ENCODE measurements at places on chromosomes 6 and 20.
A peak's percentile ranks its signal among the peaks of the same experiment; 100 is the strongest.

- no peak for DNase-seq
These were observed 21.4 kb downstream of the BHLHE23 start for GRCh38 chr20:62985444-62985778.

GRCh38 chr6:116877743-116878142 lies 701 bp downstream of the RFX6 start:
- DNase-seq, result peak; percentile 17

DNA sequence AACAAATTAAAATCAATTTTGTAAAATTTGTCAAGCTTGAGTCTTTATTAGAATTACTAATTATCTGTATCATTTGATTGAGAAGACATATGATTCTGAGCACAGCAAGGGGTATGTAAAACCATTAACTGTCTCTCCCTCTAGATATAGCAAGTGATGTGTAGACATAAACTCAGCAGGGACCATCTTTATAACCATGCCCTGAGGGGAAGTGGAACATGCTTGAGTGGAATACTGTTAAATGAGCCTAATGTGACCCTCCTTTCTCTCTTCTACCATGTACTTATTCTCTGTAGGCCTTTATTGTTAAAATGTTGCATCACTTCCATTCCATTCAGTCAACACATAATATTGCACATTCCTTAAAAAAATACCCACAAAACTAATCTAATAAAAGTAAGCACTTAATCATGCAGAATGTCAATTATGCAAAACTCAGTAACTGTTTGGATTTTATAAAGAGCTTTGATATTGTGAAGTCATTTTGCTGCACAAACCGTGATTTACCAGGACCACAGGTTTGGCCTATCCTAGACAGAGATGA lies 896.6 kb upstream of the MANEA start:
- no peak for DNase-seq

DNA sequence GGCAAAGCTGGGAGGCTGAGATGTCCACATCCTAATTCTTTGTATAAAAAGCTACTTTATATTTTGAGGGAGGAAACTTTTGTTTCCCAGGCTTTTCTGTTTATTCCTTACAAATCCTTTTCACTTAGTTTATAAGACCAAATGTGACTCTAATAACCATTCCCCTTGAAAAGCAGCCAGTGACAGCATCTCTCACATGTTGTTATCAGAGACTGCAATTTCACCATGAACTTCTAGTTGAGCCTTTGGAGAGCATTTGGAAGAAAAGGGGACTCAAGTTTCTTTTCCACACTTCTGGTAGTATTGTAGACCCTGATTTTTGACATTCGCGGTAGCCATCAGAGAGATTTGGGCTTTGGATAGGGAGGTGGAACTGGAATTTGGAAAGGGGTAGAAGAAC lies 215.8 kb downstream of the RNF144B start:
- no peak for DNase-seq

DNA sequence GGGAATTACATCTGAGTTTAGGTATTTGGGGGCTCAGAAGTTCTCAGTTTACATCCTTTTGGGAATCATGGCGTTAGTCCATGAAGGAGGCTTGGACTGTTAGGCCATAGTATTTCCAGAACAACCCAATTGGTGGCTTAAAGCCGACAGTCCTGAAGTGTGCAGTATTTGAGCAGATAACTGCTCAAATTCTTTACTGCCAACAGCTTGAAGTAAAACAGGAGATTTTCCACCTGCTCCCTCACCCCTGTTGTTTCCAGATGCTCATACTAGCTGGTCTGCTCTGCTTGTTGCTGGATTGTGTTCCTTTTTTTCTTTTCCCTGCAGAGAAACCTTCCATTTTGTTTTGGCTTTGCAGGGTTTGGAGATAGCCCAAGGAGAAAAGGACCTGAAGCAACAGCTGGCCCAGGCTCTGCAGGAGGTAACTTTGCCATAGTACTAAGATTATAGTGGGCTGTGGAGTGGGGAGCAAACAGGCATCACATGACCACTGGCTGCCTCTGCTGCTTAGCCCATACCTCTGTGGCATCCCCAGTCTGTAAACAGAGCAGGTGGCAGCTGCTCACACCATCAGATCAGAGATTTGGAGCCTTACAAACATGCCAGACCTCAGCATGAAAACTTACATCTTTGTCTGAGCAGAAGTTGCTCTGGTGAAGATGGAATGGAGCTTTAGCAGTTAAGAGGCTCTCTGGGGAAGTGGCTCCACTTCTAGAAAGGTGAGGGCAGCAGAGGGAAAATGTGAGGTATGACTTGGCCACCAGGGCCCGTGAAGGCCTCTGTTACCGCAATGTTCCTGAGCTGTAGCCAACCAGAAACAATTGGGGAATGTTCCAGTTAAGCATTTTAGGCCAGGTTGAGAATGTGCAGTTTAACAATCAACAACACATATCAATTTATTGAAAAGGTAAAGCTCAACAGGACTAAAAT lies 17.6 kb downstream of the RNF8 start:
- DNase-seq, result peak; percentile 90

DNA sequence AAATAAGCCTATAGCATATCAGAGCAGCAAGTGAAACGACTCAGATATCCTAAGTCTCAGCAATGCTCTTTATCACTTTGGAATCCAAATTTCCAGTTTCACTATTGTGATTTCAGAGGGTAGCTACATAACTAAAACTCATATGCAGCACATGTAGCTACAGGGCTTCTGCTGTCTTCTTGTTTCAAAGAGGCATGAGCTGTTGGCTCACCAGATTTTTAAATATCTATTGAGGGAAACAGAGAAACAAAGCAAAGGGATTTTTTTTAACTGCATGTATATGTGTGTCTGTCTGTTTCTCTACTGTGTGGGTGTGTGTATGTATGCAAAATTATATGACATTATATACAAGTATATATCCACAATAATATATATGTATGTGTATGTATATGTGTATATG lies 258.4 kb downstream of the HDGFL1 start:
- DNase-seq, result no peak

GRCh38 chr20:17140894-17141293 lies 85.9 kb upstream of the PCSK2 start:
- no peak for DNase-seq

DNA sequence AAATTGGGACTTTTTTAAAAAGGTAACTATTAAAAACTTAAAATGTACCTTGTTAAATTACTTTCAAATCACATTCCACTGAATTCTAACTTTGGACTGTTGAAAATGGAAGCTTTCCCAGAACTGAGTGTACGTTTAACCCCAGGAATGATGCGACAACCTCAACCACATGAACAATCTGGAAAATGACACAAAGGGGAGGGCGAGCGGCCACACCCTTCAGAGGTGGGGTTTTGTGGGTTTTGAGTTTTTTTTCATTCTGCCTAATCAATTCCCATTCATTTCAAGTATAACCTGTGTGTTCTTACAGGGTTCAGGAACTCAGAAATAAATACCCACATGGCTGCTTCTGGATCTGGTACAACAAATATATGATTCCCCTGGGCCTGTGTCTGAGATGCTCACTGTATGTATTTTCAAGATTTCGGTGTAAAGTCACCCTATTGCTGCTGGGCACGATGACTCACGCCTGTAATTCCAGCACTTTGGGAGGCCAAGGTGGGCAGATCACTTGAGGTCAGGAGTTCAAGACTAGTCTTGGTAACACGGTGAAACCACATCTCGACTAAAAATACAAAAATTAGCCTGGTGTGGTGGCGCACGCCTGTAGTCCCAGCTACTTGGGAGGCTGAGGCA lies 21.6 kb downstream of the CNKSR3 start:
- DNase-seq, result no peak

- DNase-seq, result no peak
These were observed 68.0 kb downstream of the PLCG1 start for GRCh38 chr20:41205313-41205712.

DNA sequence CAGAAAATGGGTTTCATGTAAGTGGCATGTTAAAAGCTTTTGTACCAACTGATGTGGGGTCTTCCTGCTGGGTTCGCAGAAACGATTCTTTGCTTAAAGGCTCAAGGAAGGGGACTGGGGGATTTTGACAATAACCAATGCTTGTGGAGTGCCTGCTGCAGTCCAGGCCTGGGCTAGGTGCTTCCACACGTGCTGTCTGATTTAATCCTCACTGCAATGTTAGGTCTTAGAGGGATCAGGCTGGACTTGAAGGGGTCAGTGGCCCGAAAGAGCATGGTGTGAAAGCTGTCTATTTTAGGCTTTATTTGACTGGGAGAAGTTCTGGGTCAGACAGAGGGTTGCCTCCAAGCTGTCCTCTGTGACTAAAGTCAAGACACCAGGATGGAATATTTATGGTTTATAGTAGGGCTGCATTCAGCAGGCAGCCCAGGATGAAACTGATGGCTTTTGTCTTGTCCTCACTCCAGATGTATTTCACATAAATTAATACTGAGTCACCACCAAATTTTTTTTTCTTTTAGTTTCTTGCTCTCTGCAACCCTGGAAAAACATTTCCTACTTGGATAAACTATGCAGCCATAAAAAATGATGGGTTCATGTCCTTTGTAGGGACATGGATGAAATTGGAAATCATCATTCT lies 219.1 kb downstream of the ZMYND8 start:
- no peak for DNase-seq

DNA sequence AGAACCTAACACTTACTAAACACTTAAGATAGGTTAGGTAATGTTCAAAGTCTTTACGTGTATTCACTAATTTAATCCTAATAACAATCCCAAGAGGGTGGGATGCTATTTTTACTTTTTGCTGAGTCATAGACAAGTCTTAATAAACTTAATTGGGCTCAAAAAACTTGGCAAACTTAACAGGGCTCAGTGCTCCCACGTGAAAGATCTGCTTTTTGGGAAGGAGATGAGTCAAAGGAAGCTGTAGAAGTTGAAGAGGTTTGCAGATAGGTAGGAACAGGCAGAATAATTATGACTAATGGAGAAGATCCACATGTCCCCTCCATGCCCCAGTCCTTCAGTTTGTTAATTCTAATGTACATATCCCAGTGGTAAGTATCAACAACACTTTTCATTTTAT lies 44.5 kb upstream of the STMND1 start:
- DNase-seq, result no peak

- DNase-seq, result no peak
These were observed 31.5 kb downstream of the MAFB start for GRCh38 chr20:40657526-40657925.

- no peak for DNase-seq
These were observed 229.9 kb downstream of the BCAS1 start for GRCh38 chr20:53840532-53840931.

GRCh38 chr20:37673444-37673843 lies 20.4 kb upstream of the CTNNBL1 start:
- peak; percentile 96 for DNase-seq

DNA sequence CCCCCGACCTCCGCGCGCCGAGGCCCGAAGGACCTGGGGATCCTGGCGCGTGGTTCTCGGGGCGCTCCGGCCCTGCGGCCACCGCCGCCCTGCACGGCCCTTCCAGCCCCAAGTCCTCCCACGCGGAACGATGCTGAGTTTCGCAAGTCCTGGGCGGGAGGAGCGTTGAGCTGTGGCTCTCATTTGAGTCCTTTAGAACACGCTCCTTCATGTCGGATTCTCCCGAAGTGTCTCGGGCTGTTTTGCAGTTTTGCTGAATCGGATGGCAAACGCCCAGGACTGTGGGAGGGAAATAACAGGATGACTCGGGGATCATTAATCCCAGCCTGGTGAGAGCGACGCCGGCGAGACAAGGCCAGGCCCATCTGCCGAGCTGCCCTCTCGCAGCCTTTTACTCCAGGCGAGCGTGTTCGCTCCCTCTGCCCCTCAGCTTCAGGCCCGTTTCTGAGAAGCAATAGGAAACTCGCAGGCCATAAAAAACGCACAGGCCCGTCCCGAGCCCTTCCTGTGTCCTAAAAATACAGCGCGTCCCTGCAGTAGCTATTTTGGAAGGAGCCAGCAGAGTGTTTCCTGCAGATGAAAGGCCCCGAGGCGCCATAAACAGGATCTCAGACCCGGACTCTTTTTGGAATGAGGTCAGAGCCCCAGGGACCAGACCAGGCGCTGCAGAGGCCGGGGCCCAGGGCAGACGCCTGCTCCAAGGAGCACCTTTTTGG lies 153.5 kb downstream of the DLL1 start:
- DNase-seq, result no peak

DNA sequence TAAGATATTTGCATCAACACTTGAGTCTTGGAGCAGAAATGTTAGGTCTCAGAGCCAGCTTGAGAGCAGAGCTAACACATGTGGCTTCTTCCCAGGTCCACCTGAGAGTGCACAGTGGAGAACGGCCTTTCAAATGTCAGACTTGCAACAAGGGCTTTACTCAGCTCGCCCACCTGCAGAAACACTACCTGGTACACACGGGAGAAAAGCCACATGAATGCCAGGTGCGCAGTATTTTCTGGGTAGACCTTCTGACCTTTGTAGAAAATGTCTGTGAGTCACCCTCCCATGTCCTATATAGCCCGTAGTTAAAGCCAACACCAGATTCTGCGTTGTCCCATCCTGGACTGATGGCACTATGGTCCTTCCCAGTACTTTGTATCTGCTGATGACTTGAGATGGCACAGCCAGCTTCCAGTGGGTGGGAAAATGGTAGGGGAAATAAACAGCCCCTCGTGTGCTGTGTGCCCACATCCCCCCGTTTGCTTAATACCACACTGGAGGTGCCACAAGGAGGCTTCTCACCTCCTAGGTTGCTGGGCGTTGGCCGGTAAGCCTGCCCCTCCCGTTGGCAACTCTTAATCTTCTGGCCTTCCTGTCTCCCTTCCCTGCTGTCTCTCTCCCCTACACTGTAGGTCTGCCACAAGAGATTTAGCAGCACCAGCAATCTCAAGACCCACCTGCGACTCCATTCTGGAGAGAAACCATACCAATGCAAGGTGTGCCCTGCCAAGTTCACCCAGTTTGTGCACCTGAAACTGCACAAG lies 20.3 kb downstream of the PRDM1 start:
- no peak for DNase-seq

DNA sequence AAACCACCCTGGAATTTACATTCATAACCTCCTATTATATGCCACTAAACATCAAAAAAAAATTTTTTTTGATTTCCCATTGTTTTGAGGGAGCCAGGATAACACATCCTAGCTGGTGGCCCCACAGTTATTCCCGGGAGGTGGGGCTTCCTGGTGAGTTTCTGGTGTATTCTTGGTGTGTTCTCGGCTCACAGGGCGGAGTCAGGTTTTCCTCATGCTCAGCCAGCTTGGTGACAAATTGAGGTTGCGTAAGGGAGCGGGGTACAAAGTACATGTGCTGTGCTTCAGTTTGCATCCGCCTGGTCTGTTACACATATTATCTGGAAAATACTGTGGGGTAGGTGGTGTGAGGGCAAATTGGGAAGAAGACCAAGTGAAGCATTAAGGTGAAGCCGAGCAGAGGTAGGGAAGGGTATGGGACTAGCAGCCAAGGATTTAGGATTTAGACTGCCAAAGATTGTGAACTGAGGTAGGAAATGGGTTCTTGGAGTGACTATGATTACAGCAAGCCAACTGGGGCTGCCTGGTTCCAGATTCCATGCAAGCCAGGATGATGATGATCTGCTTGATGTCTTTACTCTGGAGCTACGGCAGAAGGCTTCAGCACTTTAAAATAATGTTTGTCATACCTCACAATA lies 46.2 kb upstream of the EEF1A1 start:
- DNase-seq, result no peak

DNA sequence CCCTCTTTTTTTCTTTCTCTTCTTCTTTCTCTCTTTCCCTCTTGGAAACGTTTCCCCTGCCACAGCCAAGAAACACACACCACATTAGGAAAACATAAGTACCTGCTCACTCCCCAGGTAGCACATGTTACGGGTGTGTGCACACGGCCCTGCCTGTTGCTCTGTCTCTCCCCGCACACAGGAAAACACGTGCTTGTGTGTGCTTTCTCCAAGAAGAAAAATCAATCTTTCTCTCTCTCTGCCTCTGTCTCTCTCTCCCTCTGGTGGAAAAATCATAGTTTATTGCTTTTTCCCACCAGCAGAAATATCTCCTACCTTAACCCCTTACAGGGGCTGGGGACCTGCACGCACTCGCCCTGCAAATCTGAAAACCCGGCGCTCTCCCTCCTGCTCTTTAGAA lies 102.3 kb downstream of the EDN3 start:
- DNase-seq, result peak; percentile 89

GRCh38 chr6:53353624-53354023 lies 4.9 kb upstream of the ELOVL5 start:
- DNase-seq, result no peak
